GM12878 (cell line): ENCODE measurements at places on chromosomes 5 and 9. TPM values are rescaled to one million over a fixed set of nuclear protein-coding genes. Genes with fewer than 3 reads are reported as not detected.
A peak's percentile ranks its signal among the peaks of the same experiment; 100 is the strongest.

Gene EMB
- 48.2 and 48.9 TPM in 2 replicates for total RNA-seq

Gene C9
- 0.13 and 0.54 TPM in 2 replicates for total RNA-seq

Gene INSL4
- not detected in 2 replicates for total RNA-seq

Gene ALDH7A1
- 0.41 and 1.1 TPM in 2 replicates for total RNA-seq

Gene CFAP77
- not detected in 2 replicates for total RNA-seq

Gene NTRK2
- total RNA-seq, result 0.51 and 0.59 TPM in 2 replicates

DNA sequence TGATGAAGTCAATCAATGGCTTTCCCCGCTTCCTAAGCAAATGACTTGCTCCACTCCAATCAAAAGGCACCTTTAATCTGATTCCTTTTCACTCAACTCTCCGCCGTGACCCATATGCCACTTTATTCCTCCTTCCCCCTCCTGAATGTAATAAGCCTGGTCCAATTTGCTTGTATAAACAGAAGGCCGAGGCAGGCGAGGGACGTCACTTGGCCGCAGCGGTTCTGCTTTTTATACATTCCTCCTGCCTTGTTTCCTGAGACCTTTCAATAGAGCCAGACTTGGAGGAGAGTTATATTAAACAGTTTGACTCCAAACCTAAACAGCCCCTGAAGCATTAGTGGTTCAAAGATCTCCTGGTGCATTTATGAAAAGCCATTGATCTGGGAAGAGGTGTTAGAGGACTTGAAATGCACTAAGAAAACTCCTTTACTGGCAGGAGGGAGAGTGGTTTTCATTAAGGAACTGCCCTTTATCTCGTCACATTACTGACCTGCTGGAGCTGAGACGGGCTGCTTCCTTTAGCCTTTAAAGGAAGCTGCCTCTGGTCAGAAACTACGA, 273.4 kb downstream of the SLIT3 start:
- no peak for DNase-seq

DNA sequence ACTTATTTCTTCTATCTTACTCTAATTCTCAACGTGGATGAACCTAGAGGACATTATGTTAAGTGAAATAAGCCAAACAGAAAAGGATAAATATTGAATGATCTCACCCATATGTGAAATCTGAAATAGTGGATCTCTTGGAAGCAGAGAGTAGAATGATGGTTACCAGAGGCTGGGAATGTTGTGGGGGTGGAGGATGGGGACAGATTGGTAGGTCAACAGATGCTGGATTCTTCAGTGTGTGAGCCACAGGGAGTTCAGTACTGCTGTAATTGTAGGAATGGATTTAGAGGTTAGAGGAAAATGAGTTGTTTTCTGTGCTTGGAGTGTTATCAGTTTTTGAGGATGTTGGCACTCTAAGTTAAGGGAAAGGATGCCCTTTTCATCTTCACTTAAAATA, 190.6 kb downstream of the FBXL7 start:
- no peak for DNase-seq

- DNase-seq, result no peak
These were observed 167.3 kb downstream of the GNAQ start for GRCh38 chr9:77864211-77864889.

DNA sequence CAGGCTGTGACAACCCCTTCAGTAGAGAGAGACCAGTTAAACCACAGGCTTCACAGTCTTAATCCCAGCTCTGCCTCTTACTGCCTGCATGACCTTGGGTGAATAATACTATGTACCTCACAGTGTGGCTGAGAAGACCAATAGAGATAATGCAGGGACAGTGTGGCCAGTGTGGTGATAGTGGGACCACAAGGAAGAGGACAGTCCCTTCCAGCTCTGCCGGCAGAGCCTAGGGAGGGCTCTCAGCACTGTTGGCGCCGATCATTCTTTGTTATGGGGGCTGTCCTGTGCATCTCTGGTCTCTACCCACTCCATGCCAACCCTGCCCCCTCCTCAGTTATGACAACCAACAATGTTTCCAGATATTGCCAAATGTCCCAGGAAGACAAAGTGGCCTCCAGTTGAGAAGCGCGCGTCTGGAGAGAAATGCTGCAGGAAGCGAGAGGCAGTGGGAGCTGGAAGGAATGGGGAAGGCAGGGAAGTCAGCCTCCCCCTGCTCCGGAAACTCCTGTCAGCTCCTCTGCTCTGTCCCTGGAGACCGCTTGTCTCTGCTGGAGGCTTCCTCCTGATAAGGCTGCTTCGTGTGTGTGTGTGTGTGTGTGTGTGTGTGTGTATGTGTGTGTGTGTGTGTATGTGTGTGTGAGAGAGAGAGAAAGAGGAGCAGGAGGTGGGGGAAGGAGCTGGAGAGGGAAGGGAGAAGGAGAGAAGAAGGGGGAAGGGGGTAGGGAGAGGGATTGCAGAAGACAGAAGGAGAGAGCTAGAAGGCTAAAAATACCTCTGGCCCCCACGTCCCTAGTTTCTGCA, 31.8 kb upstream of the FABP6 start:
- DNase-seq, result no peak

GRCh38 chr5:90020575-90021538, 388.7 kb downstream of the CETN3 start:
- peak; percentile 87 for DNase-seq

DNA sequence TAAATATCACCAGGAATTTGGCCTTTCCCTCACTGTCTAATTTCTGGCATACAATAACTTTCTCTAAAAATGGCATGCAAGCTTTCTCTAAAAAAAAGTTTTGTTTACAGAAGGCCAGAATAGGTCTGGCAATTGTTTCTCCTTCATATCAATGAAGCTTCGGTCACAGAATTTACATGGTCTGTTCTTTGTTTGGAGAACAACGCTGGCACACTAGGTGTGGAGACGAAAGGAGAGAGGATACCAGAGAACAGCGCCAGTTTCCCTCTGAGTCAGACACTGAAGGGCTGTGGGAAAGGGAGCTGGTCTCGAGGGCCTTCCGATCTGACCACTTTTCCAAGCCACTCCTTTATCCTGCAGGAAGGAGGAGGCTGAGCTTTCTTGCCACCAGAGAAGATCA, 60.1 kb upstream of the ITGA1 start:
- DNase-seq, result no peak

- DNase-seq, result no peak
These were observed 24.4 kb downstream of the TNC start for GRCh38 chr9:115093520-115093919.

DNA sequence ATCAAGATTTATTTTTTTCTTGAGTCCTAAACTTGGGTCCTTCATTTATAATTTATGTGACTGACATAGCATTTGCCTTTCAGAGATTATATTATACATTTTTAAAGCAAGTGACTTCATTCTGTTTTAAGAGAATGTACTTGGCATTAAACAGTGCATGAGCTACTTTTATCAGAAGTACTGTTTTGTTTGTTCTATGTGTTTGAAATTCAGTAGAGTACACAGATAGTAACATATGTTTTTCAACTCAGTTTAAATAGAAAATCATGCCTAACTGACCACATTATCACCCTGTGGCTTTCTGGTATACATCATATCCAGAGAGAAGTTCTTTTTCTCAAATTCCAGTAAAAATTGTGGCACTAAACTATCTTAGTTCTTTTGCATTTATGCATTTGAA, 335.3 kb upstream of the CDH18 start:
- DNase-seq, result no peak
